ENCODE measurements at places on chromosomes 2 and 18. TPM values are rescaled to one million over a fixed set of nuclear protein-coding genes. Genes with fewer than 3 reads are reported as not detected.

The RAX gene
- not detected for total RNA-seq

The D2HGDH gene
- total RNA-seq = 32.5 TPM

DNA sequence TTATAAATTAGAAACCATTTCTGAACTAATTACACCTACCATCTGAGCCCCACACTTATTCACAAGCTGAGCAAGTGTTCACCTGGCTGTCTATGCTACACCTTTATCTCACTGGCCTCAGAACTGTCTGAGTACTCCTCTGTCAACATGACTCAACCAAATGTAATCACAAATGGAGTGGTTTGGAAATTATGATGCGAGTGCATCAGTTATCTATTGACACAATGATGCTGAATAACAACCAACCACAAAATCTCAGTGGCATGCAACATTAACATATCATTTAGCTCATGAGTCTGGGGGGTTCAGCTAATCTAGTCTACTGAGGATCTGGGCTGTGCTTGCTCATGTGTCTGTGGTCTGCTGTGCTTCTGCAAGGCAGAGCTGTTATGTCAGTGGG lies 184.2 kb upstream of the NXPH2 start:
- peaks cover 37% of the 10 kb centered on the region for H3K27me3 ChIP-seq
- DNase-seq = no peak
- H3K36me3 ChIP-seq = no peaks in the 10 kb centered on the region
- H3K4me1 ChIP-seq = no peaks in the 10 kb centered on the region

GRCh38 chr18:2641638-2642037 lies 13.9 kb upstream of the SMCHD1 start:
- no peak overlapping the region for H3K27ac ChIP-seq
- peaks cover 29% of the 10 kb centered on the region for H3K4me1 ChIP-seq
- DNase-seq = no peak
- no peaks in the 10 kb centered on the region for H3K27me3 ChIP-seq
- H3K4me3 ChIP-seq = no peak overlapping the region

DNA sequence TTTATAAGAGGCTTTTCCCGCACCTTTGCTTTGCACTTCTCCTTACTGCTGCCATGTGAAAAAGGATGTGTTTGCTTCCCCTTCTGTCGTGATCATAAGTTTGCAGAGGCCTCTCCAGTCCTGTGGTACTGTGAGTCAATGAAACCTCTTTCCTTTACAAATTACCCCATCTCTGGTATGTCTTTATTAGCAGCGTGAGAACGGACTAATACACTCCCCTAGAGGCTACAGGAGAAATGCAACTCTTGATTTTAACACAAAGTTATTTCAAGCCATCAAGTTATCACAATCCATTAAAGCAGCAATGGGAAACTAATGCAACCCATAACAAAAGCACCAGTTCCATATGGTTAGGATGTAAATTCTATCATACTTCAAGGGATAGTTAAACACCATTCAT lies 1378.8 kb upstream of the DDX18 start:
- no peak overlapping the region for H3K4me3 ChIP-seq
- no peaks in the 10 kb centered on the region for H3K4me1 ChIP-seq
- DNase-seq = no peak
- no peak overlapping the region for H3K27ac ChIP-seq
- no peaks in the 10 kb centered on the region for H3K27me3 ChIP-seq

The ACTG2 gene
- total RNA-seq = 191 TPM

- DNase-seq = no peak
- peaks cover 70% of the 10 kb centered on the region for H3K4me1 ChIP-seq
- H3K27ac ChIP-seq = no peak overlapping the region
Measured at GRCh38 chr2:63851691-63852311, 10.1 kb downstream of the UGP2 start.

Measured in osteocyte (in vitro differentiated cells).